Type B pancreatic cell (in vitro differentiated cells): ENCODE measurements at places on chromosomes 4 and X. TPM values are rescaled to one million over a fixed set of nuclear protein-coding genes. Genes with fewer than 3 reads are reported as not detected.

DNA sequence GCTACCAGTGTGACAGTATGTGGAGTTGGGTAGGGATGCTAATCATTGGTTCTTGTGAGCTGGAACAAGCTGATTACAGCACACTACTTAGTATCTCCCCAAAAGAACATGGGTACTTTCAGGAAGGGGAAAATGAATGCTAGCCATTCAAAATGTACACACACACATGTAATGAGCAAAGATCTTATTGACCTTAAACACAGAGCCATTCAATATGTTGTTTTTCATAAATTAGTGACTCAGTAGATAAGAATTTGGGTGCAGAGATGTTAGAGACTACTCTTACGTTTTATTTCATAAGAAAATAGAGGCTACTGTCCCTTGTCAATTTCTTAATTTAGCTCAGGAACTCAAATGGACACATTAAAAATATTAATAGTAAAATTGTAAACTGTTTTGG is 509.5 kb upstream of the ATOH1 start:
- H3K27ac ChIP-seq = no peak overlapping the region
- no peaks in the 10 kb centered on the region for H3K27me3 ChIP-seq
- no peak overlapping the region for H3K4me3 ChIP-seq
- DNase-seq = no peak
- H3K36me3 ChIP-seq = no peaks in the 10 kb centered on the region

- DNase-seq = no peak
- peaks cover 8% of the 10 kb centered on the region for H3K4me1 ChIP-seq
- peaks cover 16% of the 10 kb centered on the region for H3K36me3 ChIP-seq
Observed at GRCh38 chr4:173257732-173258717, 76.1 kb downstream of the HMGB2 start.

DNA sequence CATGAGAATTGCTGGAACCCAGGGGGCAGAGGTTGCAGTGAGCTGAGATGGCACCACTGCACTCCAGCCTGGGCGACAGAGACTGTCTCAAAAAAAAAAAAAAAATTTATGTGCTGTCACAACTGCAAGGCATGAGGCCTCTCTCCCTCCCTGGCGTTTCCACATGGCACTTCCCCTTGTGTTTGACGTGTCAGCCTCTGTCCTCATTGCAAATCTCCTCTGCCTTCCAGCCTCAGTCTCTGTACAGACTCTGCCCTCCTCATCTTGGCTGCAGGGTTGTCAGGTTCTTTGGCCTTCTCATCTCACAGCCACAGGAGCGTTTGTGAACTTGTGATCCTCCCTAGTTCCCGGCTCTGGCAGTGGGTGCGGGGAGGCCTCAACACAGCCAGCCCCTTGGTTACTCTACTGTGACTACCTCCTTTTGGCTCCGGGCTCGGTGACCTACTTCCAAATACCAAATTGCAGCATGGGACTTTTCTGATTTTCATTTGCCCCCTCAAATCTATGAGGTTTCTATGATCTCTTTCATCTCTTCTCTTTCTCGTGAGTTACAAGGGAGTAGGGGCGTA is 250.0 kb downstream of the CBR4 start:
- H3K4me3 ChIP-seq = no peak overlapping the region
- no peak overlapping the region for H3K27ac ChIP-seq
- DNase-seq = no peak
- H3K36me3 ChIP-seq = peaks cover 27% of the 10 kb centered on the region
- H3K27me3 ChIP-seq = no peaks in the 10 kb centered on the region
- peaks cover 9% of the 10 kb centered on the region for H3K4me1 ChIP-seq

GRCh38 chr4:60923075-60923474 is 277.1 kb upstream of the ADGRL3 start:
- H3K4me1 ChIP-seq = no peaks in the 10 kb centered on the region
- no peak overlapping the region for H3K27ac ChIP-seq
- H3K4me3 ChIP-seq = no peak overlapping the region
- H3K27me3 ChIP-seq = no peaks in the 10 kb centered on the region
- no peak for DNase-seq
- no peaks in the 10 kb centered on the region for H3K36me3 ChIP-seq

- H3K4me1 ChIP-seq = peaks cover 9% of the 10 kb centered on the region
- H3K36me3 ChIP-seq = no peaks in the 10 kb centered on the region
- no peak for DNase-seq
Observed at GRCh38 chr4:40886931-40887763, 137.4 kb downstream of the NSUN7 start.

- H3K4me3 ChIP-seq = no peak overlapping the region
- no peak for DNase-seq
- H3K27me3 ChIP-seq = no peaks in the 10 kb centered on the region
Observed at GRCh38 chr4:91795947-91796346, 507.8 kb upstream of the GRID2 start.

- no peaks in the 10 kb centered on the region for H3K27me3 ChIP-seq
- H3K4me1 ChIP-seq = no peaks in the 10 kb centered on the region
- no peak for DNase-seq
- no peaks in the 10 kb centered on the region for H3K36me3 ChIP-seq
Observed at GRCh38 chr4:114368751-114369150, 229.9 kb upstream of the UGT8 start.

- H3K27me3 ChIP-seq = no peaks in the 10 kb centered on the region
- DNase-seq = no peak
- no peaks in the 10 kb centered on the region for H3K4me1 ChIP-seq
- H3K4me3 ChIP-seq = no peak overlapping the region
- no peak overlapping the region for H3K27ac ChIP-seq
Observed at GRCh38 chrX:78522601-78523000, 136.5 kb downstream of the RTL3 start.

- H3K27me3 ChIP-seq = no peaks in the 10 kb centered on the region
- no peaks in the 10 kb centered on the region for H3K4me1 ChIP-seq
- peak; percentile 83 for DNase-seq
- peak overlapping the region; percentile 79 for H3K4me3 ChIP-seq
- H3K36me3 ChIP-seq = no peaks in the 10 kb centered on the region
- H3K27ac ChIP-seq = no peak overlapping the region
Observed at GRCh38 chrX:69538321-69538876, 34.3 kb downstream of the NALF2 start.

GRCh38 chr4:149891426-149891825 is 75.8 kb upstream of the IQCM start:
- H3K4me3 ChIP-seq = no peak overlapping the region
- H3K27ac ChIP-seq = no peak overlapping the region
- H3K27me3 ChIP-seq = no peaks in the 10 kb centered on the region
- no peak for DNase-seq
- no peaks in the 10 kb centered on the region for H3K36me3 ChIP-seq
- no peaks in the 10 kb centered on the region for H3K4me1 ChIP-seq

DNA sequence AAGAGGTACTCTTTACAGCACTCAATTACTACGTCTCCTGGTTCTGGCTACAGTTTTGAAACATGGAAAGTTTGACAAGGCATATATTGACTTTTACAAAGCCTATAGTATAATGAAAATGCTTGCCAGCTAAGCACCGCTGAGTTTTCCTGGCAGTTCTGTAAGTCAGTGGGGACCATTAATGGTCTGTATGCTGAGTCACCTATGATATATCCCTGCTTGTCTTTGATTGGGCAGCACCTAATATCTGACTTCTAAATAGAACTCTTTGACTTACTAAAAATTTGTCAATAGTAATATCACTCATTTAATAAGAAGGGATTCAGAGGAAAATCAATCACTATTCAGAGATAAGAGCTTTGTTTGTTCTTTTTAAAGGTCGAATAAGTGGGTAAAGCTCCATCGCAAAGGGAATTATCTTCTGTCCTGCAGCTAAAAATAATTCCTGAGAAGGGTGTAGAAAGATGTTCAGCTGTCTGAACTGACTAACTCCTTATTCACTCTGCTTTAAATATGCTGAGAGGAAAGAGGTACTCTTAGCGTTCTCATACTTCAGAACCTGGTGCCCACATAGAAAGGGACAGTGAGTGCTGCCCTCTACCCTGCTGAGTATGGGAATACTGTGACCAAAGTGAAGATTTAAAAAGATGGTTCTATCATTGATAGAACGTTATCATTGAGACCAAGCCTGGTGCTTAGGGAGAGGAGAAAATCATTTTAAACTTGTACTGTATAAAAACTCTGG is 959 bp downstream of the SMPX start:
- H3K36me3 ChIP-seq = no peaks in the 10 kb centered on the region
- DNase-seq = no peak
- H3K27ac ChIP-seq = peak overlapping the region; percentile 15
- no peaks in the 10 kb centered on the region for H3K27me3 ChIP-seq

- no peak overlapping the region for H3K27ac ChIP-seq
- H3K36me3 ChIP-seq = peaks cover 14% of the 10 kb centered on the region
- no peak for DNase-seq
- peaks cover 37% of the 10 kb centered on the region for H3K4me1 ChIP-seq
- H3K4me3 ChIP-seq = no peak overlapping the region
Observed at GRCh38 chr4:3407930-3408792, 33.6 kb upstream of the HGFAC start.

DNA sequence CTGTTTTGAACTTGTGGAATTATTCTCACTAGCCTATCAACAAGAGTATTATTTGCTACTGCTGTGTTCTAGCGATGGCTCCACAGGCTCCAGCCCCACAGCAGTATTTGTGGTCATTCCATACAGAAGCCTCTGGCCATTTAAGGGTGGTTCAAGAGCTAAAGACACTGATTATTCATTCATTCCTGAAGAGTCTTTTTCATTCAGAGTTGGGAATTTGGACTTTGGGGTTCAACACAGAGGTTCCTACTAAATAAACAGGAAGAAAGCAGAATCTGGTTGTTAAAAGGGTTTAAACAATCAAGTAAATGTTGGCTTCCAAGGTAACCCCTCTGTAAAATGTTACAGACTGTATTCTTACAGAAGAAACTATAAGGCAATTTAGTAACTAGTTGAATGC is 4.3 kb upstream of the MBNL3 start:
- DNase-seq = no peak
- H3K27me3 ChIP-seq = peaks cover 22% of the 10 kb centered on the region
- H3K36me3 ChIP-seq = no peaks in the 10 kb centered on the region

DNA sequence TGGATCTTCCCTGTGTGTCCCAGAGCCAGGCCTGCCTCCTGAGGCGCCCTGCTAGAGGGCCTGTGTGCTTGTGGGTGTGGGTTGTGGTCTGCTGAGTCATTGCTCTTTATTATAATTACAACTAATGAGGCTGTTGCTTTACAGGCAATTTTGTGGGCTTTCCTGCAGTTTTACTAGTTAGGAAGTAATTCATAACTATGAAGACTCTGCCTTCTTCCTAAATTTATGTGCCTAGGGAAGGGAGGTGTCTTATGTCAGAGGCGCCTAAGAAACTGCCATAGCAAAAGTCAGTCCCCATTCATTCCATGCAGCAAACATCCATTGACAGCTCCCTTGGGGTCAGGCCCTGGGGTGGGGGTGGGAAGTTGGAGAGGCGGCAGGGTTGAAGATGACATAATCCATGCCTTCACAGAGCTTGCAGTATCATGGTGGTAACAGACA is 359.2 kb downstream of the IDS start:
- H3K27me3 ChIP-seq = no peaks in the 10 kb centered on the region
- no peak for DNase-seq
- no peak overlapping the region for H3K27ac ChIP-seq

- no peak overlapping the region for H3K4me3 ChIP-seq
- no peak overlapping the region for H3K27ac ChIP-seq
Observed at GRCh38 chrX:70613295-70613694, 168.7 kb downstream of the DLG3 start.

DNA sequence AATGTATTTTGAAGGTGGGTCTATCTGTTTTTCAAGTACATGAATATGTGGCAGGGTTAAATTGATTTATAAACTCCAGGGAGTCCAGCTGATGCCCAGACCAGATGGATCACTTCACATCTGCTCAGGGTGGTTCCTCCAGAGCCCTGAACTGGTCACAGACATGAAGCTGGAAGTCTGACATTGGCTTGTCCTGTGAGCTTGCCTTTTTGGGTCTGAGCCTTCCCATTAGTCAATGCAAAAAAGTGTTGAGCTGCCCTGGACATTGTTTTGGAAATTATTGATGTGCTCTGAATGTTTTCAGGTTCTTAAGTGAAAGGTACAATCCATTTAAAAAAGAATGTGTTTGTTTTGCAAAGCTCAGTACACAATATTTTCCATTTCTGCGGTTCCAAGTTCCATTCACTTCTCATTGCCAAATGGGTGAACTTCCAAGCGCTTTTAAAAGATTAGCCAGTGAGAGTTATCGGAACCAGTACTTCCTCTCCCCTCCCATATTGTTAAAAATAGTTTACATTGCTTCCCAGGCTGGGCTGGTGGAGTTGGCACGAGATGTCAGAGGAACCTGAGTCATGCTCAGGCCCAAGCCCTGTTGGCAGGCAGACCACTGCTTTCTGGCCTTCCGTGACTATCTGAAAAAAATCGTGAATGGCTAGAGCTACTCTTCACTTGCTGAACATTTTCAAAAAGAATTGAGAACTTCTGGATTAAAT is 52.1 kb downstream of the PDGFRA start:
- H3K36me3 ChIP-seq = peaks cover 35% of the 10 kb centered on the region
- no peak overlapping the region for H3K4me3 ChIP-seq
- H3K4me1 ChIP-seq = no peaks in the 10 kb centered on the region
- peaks cover 13% of the 10 kb centered on the region for H3K27me3 ChIP-seq

GRCh38 chr4:112448306-112449132 is 67.5 kb downstream of the NEUROG2 start:
- no peak for DNase-seq
- no peaks in the 10 kb centered on the region for H3K4me1 ChIP-seq
- no peak overlapping the region for H3K4me3 ChIP-seq
- no peak overlapping the region for H3K27ac ChIP-seq
- peaks cover 10% of the 10 kb centered on the region for H3K27me3 ChIP-seq
- H3K36me3 ChIP-seq = no peaks in the 10 kb centered on the region

DNA sequence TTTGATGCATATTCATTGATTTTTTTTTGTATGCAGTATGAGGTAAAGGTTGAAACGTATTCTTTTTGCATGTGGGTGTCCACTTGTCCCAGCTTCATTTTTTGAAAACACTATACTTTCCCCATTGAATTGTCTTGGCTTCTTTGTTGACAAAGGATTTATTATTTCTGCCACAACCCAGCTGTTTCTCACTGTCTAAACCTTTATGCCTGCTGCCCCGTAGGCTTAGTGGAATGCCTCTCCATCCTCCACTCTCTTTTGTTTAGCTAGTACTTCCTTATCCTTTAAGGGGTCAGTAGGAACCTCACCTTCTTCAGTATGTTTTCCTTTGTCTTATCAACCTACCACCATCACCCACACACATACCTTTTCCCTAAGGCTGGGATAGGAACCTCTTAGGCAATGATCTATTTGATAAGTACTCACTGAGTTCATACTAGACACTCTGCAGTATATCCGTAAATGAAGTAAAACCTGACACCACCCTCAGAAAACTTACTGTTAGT is 8.5 kb downstream of the FMR1 start:
- H3K27me3 ChIP-seq = no peaks in the 10 kb centered on the region
- H3K27ac ChIP-seq = peak overlapping the region; percentile 11
- peaks cover 13% of the 10 kb centered on the region for H3K4me1 ChIP-seq
- H3K36me3 ChIP-seq = peaks cover 5% of the 10 kb centered on the region
- DNase-seq = no peak
- H3K4me3 ChIP-seq = peak overlapping the region; percentile 27

- H3K4me1 ChIP-seq = peaks cover 46% of the 10 kb centered on the region
- DNase-seq = no peak
- no peaks in the 10 kb centered on the region for H3K27me3 ChIP-seq
- no peak overlapping the region for H3K4me3 ChIP-seq
- H3K36me3 ChIP-seq = no peaks in the 10 kb centered on the region
- H3K27ac ChIP-seq = no peak overlapping the region
Observed at GRCh38 chr4:40329805-40330204, 5.3 kb upstream of the CHRNA9 start.

AFF2 gene
- total RNA-seq = 12.6 and 21.3 TPM in 2 replicates

SPANXD gene
- not detected in 2 replicates for total RNA-seq

ZNF330 gene
- total RNA-seq = 35.4 and 42.2 TPM in 2 replicates

FUNDC1 gene
- 15.5 and 17.8 TPM in 2 replicates for total RNA-seq

MAGEA2B gene
- 1.1 TPM in 1 of 2 replicates, not detected in the other for total RNA-seq

CT45A5 gene
- total RNA-seq = not detected in 2 replicates
